Stimulated activated CD4-positive, alpha-beta T cell treated with anti-CD3 and anti-CD28 coated beads, Interleukin-1b, Interleukin-23, amount 100 ng/mL, for 48 hours (primary cell): ENCODE measurements at places on chromosomes 1 and 21.

GRCh38 chr1:208117409-208117808, 126.8 kb downstream of the PLXNA2 start:
- DNase-seq = no peak

- no peak for DNase-seq
These were observed 68.4 kb downstream of the KCNJ15 start for GRCh38 chr21:38325216-38325615.

- no peak for DNase-seq
These were observed at the start of gene TEDDM1 for GRCh38 chr1:182400567-182400966. TEDDM1 (minus strand) TSS chr1:182400667; CDS start chr1:182400485, 182 bp downstream.

DNA sequence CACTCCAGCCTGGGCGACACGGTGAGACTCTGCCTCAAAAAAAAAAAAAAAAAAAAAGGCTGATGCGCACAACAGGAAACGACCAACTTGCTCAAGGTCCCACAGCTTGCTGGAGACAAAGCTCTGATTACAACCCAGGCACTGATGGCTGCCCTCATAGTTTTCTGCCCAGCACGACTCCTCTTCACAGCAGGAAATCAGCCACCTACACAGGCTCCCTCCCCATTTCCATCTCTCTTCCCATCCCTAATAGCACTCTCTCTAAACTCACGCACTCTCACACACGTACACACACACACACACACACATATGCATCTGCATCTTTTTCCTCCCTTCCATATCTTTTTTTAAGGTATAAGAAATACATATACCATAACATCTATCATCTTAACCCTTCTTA, 153.5 kb upstream of the SOD1 start:
- DNase-seq = no peak

DNA sequence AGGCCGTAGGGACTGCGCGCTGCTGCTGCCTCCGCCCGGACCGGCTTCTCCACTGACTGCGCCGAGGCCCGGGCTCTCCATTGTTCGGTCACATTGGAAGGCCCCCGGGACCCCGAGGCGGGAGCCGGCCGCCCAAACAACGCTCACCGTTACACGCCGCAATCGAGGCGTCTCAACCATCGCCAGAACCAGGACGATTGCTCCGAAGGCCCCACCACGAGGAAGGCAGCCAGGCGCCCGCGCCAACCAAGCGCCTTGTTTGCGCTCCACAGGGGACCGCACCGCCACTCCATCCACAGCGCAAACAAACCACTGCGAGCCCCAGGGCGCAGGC, 595 bp downstream of the GLUL start:
- DNase-seq = no peak

DNA sequence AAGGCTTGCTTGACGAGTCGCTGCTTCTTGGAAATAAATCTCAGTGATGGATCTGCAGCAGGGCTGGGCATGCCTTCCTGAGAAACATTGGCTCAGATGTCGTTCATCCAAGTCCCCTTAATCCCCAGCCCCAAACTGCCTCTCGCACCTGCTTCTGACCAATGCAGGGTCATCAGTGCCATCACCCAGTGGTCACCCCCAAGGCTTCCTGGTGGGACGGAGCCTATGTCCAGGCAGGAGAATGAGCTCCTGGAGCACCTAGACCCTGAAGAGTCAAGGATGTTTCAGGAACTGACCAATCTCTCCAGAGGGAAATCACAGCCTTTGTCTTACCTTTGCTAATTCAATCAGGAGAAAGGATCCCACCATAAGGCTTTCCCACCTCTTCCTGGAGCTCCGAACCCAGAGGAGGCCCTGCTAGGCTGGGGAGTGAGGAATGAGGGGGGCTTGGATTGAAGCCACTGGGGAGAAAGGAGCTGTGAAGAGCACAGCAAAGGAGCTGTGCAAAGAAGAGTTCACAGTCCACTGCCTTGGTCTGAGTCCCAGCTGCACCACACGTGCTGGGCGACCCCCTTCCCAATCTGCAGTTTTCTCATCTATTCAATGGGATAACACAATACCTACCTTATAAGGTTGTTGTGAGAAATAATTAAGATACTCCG, 416.1 kb downstream of the NPHP4 start:
- DNase-seq = no peak

- DNase-seq = no peak
These were observed 17.9 kb downstream of the ELAPOR1 start for GRCh38 chr1:109131800-109132199.

- no peak for DNase-seq
These were observed 609.4 kb upstream of the PKN2 start for GRCh38 chr1:88074661-88075060.
